Fibroblast of lung (primary cell): ENCODE measurements at places on chromosomes 2 and 18. TPM values are rescaled to one million over a fixed set of nuclear protein-coding genes. Genes with fewer than 3 reads are reported as not detected.

VAMP8 gene
- 17.7 and 80.6 TPM in 2 replicates for polyA plus RNA-seq

FRZB gene
- 1.4 and 1.5 TPM in 2 replicates for polyA plus RNA-seq

POTEC gene
- polyA plus RNA-seq, result not detected in 2 replicates

CNRIP1 gene
- 47.7 and 58.7 TPM in 2 replicates for polyA plus RNA-seq

MYO5B gene
- polyA plus RNA-seq, result 0.06 and 0.24 TPM in 2 replicates

SELENOI gene
- 10.1 and 11.9 TPM in 2 replicates for polyA plus RNA-seq

FAM124B gene
- polyA plus RNA-seq, result 0.05 TPM in 1 of 2 replicates, not detected in the other

DAW1 gene
- 0.11 and 0.12 TPM in 2 replicates for polyA plus RNA-seq

MFSD2B gene
- 0.08 and 0.10 TPM in 2 replicates for polyA plus RNA-seq

TCF4 gene
- 42.3 and 48.9 TPM in 2 replicates for polyA plus RNA-seq

DSG1 gene
- polyA plus RNA-seq, result not detected in 2 replicates

CRYGC gene
- polyA plus RNA-seq, result not detected in 2 replicates

RNF125 gene
- polyA plus RNA-seq, result 0.14 and 0.67 TPM in 2 replicates

CD28 gene
- 0.03 TPM in 1 of 2 replicates, not detected in the other for polyA plus RNA-seq

PRKD3 gene
- polyA plus RNA-seq, result 31.3 and 48.0 TPM in 2 replicates

PTPRN gene
- 0.28 and 0.55 TPM in 2 replicates for polyA plus RNA-seq

RAX gene
- polyA plus RNA-seq, result not detected in 2 replicates

AKAIN1 gene
- polyA plus RNA-seq, result not detected in 2 replicates

DNA sequence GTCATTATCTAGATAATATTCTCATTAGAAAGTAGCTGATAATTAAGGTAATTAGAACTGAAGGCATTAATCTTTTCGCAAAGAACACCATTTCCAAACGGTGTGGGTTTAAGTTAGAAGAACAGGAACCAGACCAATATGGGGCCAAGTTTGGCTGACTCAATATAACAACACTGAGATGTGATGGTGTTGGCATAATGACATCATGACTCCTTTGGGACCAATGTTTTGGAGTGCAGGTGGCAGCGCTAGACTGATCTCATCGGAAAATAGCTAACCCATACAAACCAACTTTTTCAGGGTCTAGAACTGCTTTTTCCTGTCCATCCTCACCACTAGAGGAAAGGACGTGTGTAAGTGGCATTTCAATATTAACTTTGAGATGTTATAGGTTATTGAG is 1171.7 kb upstream of the ZEB2 start:
- H3K27ac ChIP-seq, result no peak overlapping the region

GRCh38 chr18:39375066-39375465 is 1809.5 kb upstream of the CELF4 start:
- no peaks in the 10 kb centered on the region for H3K36me3 ChIP-seq
- H3K4me3 ChIP-seq, result no peak overlapping the region
- DNase-seq, result peak; percentile 1
- no peak overlapping the region for H3K27ac ChIP-seq
- no peaks in the 10 kb centered on the region for H3K27me3 ChIP-seq

- H3K4me1 ChIP-seq, result no peaks in the 10 kb centered on the region
- H3K27ac ChIP-seq, result no peak overlapping the region
- H3K4me3 ChIP-seq, result no peak overlapping the region
- H3K36me3 ChIP-seq, result no peaks in the 10 kb centered on the region
Observed at GRCh38 chr18:23205980-23206379, 70.7 kb downstream of the CABLES1 start.

GRCh38 chr2:10123281-10123680 is 742 bp downstream of the RRM2 start:
- H3K36me3 ChIP-seq, result no peaks in the 10 kb centered on the region
- DNase-seq, result no peak
- peaks cover 12% of the 10 kb centered on the region for H3K4me1 ChIP-seq

GRCh38 chr2:233087713-233088112 is 27.6 kb downstream of the INPP5D start:
- no peak overlapping the region for H3K27ac ChIP-seq
- no peaks in the 10 kb centered on the region for H3K36me3 ChIP-seq
- no peaks in the 10 kb centered on the region for H3K4me1 ChIP-seq

DNA sequence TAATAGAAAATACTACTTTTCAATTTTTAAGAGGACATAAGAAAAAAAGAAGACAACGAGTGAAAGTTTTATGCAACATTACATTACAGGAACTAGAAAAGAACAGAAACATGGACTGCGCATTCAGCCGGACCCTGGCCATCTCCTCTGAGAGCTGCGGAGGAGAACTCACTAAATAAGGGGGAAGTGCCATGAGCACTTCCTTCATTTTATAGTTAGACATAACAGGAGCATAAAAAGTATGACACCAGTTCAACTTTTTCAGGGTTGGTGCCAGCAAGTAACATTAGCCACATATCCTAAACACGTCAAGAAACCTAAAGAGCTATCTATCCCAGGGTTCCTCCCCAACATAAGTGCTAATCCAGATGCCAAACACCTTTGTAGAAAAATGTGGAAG is 78.0 kb upstream of the SERTAD2 start:
- no peak overlapping the region for H3K4me3 ChIP-seq
- H3K4me1 ChIP-seq, result peaks cover 2% of the 10 kb centered on the region
- H3K27me3 ChIP-seq, result no peaks in the 10 kb centered on the region
- H3K36me3 ChIP-seq, result no peaks in the 10 kb centered on the region
- no peak overlapping the region for H3K27ac ChIP-seq

GRCh38 chr2:178830451-178830850 is 23.2 kb upstream of the TTN start:
- H3K36me3 ChIP-seq, result no peaks in the 10 kb centered on the region
- H3K27me3 ChIP-seq, result no peaks in the 10 kb centered on the region
- DNase-seq, result no peak
- H3K4me1 ChIP-seq, result no peaks in the 10 kb centered on the region

DNA sequence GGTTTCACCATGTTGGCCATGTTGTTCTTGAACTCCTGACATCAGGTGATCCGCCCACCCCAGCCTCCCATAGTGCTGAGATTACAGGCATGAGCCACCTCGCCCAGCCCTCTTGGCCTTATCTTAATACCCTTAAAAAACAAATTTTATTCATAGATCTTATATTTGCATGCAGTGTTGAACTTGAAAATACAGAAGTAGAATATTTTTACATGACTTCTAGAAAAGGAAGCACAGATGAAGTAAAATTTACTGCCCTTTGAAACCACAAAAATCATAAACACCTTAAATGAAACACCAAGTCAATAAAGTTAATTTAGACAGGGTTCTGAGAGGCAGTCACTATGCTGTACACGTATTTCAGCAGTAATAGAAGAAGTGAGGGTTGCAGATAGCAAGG is 145.7 kb downstream of the CERS6 start:
- DNase-seq, result no peak
- H3K27me3 ChIP-seq, result no peaks in the 10 kb centered on the region
- H3K36me3 ChIP-seq, result no peaks in the 10 kb centered on the region
- H3K4me1 ChIP-seq, result no peaks in the 10 kb centered on the region

- DNase-seq, result no peak
- H3K36me3 ChIP-seq, result no peaks in the 10 kb centered on the region
- peaks cover 12% of the 10 kb centered on the region for H3K4me1 ChIP-seq
- no peak overlapping the region for H3K27ac ChIP-seq
- no peaks in the 10 kb centered on the region for H3K27me3 ChIP-seq
- no peak overlapping the region for H3K4me3 ChIP-seq
Observed at GRCh38 chr2:200740907-200741306, 70.8 kb upstream of the BZW1 start.

GRCh38 chr2:202721621-202722020 is 86.9 kb downstream of the FAM117B start:
- H3K27ac ChIP-seq, result no peak overlapping the region
- DNase-seq, result peak; percentile 32
- no peaks in the 10 kb centered on the region for H3K4me1 ChIP-seq
- H3K4me3 ChIP-seq, result no peak overlapping the region

GRCh38 chr18:39460136-39460535 is 1894.5 kb upstream of the CELF4 start:
- H3K4me3 ChIP-seq, result no peak overlapping the region
- no peaks in the 10 kb centered on the region for H3K27me3 ChIP-seq
- no peaks in the 10 kb centered on the region for H3K4me1 ChIP-seq
- H3K36me3 ChIP-seq, result no peaks in the 10 kb centered on the region
- no peak for DNase-seq

GRCh38 chr2:119402645-119403560 is 28.8 kb upstream of the TMEM37 start:
- peaks cover 4% of the 10 kb centered on the region for H3K27me3 ChIP-seq
- no peak overlapping the region for H3K4me3 ChIP-seq
- no peak for DNase-seq
- no peaks in the 10 kb centered on the region for H3K36me3 ChIP-seq
- H3K27ac ChIP-seq, result no peak overlapping the region

DNA sequence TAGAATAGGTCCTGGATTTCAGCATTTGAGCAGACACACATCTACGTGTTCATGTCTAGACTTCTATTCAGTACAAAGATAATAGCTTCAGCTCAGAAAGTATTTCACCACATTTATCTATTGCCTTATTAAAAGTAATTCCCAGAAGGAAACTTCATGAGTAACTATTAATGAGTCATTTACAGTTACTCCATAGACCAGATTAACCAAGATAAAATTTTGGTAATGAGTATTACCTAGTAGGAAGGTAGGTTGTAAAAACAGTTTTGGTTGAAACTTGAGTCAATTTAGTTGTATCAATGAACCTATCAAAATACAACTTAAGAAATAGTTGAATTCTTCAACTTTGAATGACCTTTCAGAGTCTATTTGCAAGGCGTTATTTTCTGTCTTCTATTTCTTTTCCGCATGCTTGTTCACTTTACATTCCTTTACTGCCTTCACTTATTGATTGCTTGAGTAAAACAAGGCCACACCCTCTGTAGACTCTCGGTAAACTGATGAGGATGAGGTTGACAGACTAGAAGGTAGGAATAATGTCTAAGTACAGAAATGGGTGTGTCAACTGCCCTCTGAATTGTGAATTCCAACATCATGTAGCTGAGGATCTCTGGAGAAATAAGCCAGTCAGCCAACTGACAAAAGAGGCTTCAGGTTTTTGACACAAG is 1165.6 kb upstream of the ZEB2 start:
- no peaks in the 10 kb centered on the region for H3K27me3 ChIP-seq
- no peaks in the 10 kb centered on the region for H3K36me3 ChIP-seq
- no peak overlapping the region for H3K27ac ChIP-seq
- H3K4me3 ChIP-seq, result no peak overlapping the region

DNA sequence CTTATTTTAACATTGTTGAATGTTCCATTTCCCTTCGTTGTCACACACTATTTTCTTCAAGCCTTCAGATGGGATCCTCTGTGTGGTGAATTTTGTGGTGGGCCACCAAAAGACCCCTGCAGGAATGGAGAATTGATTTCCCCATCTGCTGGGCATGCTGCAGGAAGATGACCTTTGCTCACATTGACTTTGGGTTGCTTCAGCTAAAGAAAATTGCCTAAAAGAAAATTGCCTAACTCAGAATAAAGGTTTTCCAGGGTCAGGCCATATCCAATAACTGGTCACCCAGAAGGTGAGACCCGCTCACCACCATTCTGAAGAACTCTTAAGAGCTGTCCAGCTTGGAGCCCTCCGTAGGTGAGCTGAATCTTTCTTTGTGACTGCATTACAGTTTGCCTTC is 192.5 kb downstream of the CDH7 start:
- DNase-seq, result no peak
- H3K4me3 ChIP-seq, result no peak overlapping the region
- H3K4me1 ChIP-seq, result no peaks in the 10 kb centered on the region

DNA sequence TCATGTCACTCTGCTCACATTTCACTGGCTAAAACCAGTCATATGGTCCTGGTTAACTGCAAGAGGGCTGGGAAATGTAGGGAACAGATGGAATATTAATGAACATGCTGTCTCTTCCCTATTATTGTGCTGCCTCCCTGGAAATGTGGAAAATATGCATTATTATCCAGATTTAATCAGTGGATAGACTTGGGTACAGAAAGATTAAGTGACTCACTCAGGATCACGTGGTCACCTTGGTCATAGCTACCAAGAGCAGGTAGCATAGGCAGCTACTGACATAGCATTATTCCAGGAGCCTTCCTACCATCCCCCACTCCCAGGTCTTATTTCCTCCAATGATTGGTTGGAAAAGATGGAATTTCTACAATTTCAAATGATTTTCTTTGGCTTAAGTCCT is 141.1 kb downstream of the HRH4 start:
- H3K27ac ChIP-seq, result no peak overlapping the region
- H3K4me3 ChIP-seq, result no peak overlapping the region
- H3K4me1 ChIP-seq, result no peaks in the 10 kb centered on the region
- no peak for DNase-seq
- H3K27me3 ChIP-seq, result peaks cover 6% of the 10 kb centered on the region
- no peaks in the 10 kb centered on the region for H3K36me3 ChIP-seq

- no peak overlapping the region for H3K27ac ChIP-seq
- DNase-seq, result no peak
- H3K4me3 ChIP-seq, result no peak overlapping the region
- no peaks in the 10 kb centered on the region for H3K4me1 ChIP-seq
- no peaks in the 10 kb centered on the region for H3K27me3 ChIP-seq
Observed at GRCh38 chr2:40773291-40773690, 321.4 kb upstream of the SLC8A1 start.

DNA sequence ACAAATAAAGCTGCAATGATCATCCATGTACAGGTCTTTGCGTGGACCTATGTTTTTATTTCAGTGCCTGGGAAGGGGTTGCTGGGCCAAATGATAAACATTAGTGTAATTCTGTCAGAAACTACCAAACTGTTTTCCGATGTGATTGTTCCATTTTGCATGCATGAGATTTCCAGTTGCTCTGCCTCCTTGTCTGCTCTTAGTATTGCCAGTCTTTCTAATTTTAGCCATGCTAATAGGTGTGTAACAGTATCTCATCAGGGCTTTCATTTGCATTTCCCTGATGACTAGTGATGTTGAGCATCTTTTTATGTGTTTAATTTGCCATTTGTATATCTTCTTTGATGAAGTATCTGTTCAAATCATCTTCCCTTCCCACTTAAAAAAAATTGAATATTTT is 67.5 kb downstream of the SP110 start:
- H3K4me3 ChIP-seq, result no peak overlapping the region
- no peak overlapping the region for H3K27ac ChIP-seq
- no peak for DNase-seq

DNA sequence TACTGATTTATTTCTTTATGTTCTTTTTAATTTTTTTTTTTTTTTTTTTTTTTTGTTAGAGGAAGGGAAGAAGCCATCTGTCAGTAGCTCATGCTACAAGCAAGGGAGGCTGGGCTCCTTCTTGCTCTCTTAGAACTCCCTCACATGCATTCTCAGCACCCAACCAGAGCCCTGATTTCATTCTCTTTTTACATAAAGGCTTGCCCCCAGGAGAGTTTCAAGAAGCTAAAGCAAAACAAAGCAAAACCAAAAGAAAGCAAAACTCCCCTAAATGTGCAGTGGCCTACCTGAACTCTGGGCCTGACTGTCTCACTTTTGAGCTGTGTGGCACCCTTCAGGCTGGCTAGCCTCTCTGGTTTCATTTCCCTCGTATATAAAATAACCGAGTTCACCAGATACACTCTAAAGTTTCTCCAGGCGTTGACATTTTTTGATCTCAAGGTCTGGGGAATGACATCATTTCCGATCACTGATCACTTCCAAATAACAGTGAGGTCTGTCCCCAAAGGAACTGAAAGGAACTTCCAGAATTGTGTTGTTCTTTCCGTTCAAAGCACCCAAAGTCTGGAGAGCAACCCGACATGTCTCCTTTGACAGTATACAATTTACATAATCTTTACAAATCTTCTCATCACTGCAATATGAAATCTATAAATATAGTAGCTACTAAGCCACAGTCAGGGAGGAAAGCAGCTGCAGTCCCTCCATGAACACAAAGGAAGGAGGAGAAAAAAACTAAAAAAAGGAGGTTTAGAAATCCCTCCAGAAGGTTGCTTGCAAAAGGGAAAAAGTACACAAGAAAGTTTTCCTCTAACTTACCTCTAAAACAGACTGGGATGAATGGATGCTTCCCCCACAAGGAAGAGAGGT is 145.6 kb upstream of the NCK2 start:
- no peaks in the 10 kb centered on the region for H3K4me1 ChIP-seq
- H3K4me3 ChIP-seq, result no peak overlapping the region
- no peaks in the 10 kb centered on the region for H3K36me3 ChIP-seq

GRCh38 chr18:31609886-31610285 is 18.2 kb downstream of the TTR start:
- no peak overlapping the region for H3K4me3 ChIP-seq
- H3K4me1 ChIP-seq, result no peaks in the 10 kb centered on the region
- no peaks in the 10 kb centered on the region for H3K36me3 ChIP-seq
- H3K27me3 ChIP-seq, result no peaks in the 10 kb centered on the region
- DNase-seq, result no peak
